ENCODE measurements at places on chromosomes 2 and 18. TPM values are rescaled to one million over a fixed set of nuclear protein-coding genes. Genes with fewer than 3 reads are reported as not detected.

DNA sequence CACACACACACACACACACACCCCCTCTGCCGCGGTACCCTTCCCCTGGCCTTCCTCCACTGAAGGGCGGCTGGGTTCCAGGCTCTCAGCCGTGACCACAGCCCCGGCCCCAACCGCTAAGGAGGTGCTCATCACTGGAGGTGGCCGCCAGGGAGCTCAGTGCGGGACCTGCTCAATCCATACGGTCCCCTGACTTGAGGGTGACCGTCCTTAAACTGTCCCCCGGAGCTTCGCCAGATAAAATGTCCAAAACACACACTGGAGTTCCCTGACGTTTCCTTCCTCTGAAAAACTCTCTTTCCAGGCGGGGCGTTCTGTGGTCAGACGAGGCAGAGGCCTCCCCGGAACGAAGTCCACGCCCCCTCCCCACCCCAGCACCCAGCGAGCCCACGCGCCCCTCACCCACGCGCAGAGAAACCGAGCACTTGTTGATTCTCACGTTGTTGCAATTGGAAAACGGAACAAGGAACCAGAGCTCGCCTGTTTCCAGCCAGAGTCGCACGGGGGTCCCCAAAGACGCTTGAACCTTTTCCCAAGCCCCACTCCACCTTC, 1.4 kb downstream of the MBP start:
- H3K4me1 ChIP-seq = peaks cover 28% of the 10 kb centered on the region
- no peaks in the 10 kb centered on the region for H3K36me3 ChIP-seq
- DNase-seq = no peak
- peak overlapping the region; percentile 71 for H3K4me3 ChIP-seq

DNA sequence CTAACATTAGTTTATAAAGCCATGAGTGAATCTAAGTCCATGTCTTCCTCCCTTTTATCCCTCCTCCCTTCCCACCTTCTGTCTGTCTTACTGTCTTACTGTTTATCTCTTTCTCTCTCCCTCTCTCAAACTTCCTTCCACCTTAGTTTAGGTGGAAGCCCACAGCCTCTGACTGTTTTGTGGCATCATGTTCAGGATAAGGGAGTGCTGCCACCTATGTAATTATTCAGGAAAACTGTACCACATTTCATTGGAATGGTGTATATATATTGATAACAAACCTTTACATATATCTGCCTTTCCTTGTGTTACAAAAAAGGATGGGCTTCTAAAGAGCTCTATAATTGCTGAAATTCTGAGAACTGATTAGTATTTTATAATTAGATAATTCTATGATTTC, 48.7 kb downstream of the NETO1 start:
- H3K4me1 ChIP-seq = no peaks in the 10 kb centered on the region
- H3K4me3 ChIP-seq = no peak overlapping the region
- no peaks in the 10 kb centered on the region for H3K36me3 ChIP-seq
- no peaks in the 10 kb centered on the region for H3K27me3 ChIP-seq

GRCh38 chr18:70279470-70279869, 9.4 kb upstream of the SOCS6 start:
- no peaks in the 10 kb centered on the region for H3K27me3 ChIP-seq
- peaks cover 7% of the 10 kb centered on the region for H3K36me3 ChIP-seq
- DNase-seq = no peak
- no peak overlapping the region for H3K4me3 ChIP-seq
- H3K27ac ChIP-seq = peak overlapping the region; percentile 66

DNA sequence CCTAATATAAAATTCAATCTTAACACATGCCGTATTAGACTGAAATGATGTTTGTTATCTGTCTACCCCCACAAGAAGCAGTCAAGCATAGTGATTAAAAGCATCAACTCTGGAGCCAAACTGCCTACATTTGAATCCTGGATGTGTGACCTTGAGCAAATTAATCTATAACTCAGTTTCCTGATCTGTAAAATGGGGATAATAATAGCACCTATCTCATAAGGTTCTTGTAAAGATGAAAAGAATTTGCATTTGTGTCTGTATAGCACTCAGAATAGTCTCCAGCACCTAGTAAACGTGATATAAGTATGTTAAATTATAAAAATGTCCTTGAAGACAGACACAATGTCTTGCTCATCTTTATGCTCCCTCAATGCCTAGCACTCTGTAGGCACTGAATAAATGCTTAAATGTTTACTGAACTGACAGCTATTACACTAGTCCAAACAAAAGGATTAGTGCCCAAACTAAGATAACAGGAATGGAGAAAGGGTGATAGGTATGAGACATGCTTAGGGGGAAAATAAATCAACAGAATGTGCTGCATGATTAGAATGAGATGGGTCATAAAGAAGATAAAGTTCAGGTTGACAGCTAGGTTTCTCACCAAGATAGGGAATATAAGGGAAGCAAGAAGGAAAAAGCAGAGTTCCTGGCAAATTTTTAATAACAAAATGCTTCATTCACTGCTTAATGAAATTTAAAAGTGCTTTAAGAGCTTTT, 180.6 kb downstream of the ATAD2B start:
- no peak overlapping the region for H3K27ac ChIP-seq
- no peaks in the 10 kb centered on the region for H3K27me3 ChIP-seq
- no peak for DNase-seq
- no peak overlapping the region for H3K4me3 ChIP-seq
- H3K4me1 ChIP-seq = no peaks in the 10 kb centered on the region

GRCh38 chr2:138841459-138841858, 61.3 kb upstream of the NXPH2 start:
- no peak overlapping the region for H3K4me3 ChIP-seq
- no peaks in the 10 kb centered on the region for H3K36me3 ChIP-seq
- H3K4me1 ChIP-seq = no peaks in the 10 kb centered on the region
- H3K27ac ChIP-seq = no peak overlapping the region

- H3K4me1 ChIP-seq = no peaks in the 10 kb centered on the region
- no peaks in the 10 kb centered on the region for H3K27me3 ChIP-seq
- no peak overlapping the region for H3K4me3 ChIP-seq
- no peaks in the 10 kb centered on the region for H3K36me3 ChIP-seq
- no peak for DNase-seq
- no peak overlapping the region for H3K27ac ChIP-seq
Measured at GRCh38 chr2:69211048-69211447, 176.0 kb downstream of the GFPT1 start.

DNA sequence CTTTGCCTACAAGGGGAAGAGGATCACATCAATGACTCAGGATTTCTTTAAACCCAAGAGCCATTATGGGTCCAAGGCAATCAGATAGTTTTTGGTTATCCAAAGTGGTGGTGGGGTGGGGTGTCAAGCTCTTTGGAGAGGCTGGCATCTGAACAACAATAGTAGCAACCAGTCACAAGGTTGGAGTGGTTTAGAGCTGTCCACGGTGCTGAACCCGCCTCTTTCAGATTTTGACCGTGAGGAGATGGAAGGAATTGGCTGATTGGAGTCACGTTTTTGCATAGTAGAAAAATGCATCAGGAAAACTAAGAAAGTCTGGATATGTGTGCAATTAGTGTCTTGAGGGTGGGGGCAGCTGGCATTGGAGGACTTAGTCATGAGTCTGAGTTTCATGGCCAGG, 159.9 kb downstream of the LOXHD1 start:
- H3K27me3 ChIP-seq = peaks cover 30% of the 10 kb centered on the region
- no peak overlapping the region for H3K27ac ChIP-seq
- no peaks in the 10 kb centered on the region for H3K36me3 ChIP-seq
- H3K4me3 ChIP-seq = no peak overlapping the region
- H3K4me1 ChIP-seq = no peaks in the 10 kb centered on the region

DNA sequence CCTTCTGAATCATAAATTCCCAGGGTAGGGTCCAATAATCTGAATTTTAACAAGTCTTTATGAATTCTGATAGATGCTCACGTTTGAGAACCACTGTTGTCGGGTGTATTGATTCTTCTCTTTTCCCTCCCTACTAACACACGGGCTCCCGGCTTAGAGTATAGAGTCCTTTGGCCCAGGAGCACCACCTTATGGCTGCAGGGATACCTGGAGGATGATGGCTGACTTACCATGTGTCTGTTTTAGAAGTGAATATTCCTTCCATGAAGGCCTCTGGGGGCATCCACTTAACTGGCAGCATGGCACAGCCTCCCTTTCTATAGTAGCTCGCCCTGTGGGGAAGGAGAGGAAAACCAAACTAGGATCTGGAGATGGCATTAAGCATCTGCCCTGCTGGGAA, 91.7 kb downstream of the CLIP4 start:
- no peak overlapping the region for H3K4me3 ChIP-seq
- H3K4me1 ChIP-seq = no peaks in the 10 kb centered on the region
- H3K27ac ChIP-seq = no peak overlapping the region
- no peaks in the 10 kb centered on the region for H3K27me3 ChIP-seq

DNA sequence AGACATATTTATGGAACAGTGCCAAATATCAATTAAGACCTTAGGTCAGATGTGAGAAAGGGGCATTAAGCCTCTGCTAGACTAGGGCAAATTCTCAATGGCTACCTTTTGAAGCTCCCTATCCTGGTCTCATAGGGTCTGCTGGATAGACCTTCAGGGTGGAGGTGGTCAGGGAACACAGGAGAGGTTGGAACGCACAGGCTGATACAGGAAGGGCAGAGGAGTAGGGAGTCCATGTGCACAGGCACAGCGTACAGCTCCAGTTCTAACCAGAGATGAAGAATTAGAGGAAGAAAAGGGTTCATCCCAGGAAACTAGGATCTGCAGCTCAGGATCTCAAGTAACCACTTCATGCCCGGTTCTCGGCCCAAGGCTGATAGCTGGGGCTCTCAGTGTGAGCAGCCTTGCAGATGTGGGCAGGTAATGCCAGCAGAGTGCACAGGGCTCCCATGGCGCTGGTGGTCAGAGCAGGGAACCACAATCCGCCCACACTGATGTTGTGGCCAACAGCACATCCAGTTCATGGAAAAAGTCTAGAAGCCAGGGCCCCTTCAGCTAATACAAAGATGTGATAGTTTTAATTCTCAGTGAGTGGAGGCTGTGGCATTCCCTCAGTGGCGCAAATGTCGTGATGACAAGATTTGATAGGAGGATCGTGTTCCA, 3.4 kb upstream of the EVA1A start:
- peaks cover 4% of the 10 kb centered on the region for H3K4me1 ChIP-seq
- no peak overlapping the region for H3K27ac ChIP-seq
- DNase-seq = no peak

GRCh38 chr2:189608170-189608569, 27.6 kb upstream of the SLC40A1 start:
- no peaks in the 10 kb centered on the region for H3K36me3 ChIP-seq
- no peak overlapping the region for H3K4me3 ChIP-seq
- H3K27me3 ChIP-seq = no peaks in the 10 kb centered on the region
- no peak for DNase-seq
- H3K27ac ChIP-seq = no peak overlapping the region

DNA sequence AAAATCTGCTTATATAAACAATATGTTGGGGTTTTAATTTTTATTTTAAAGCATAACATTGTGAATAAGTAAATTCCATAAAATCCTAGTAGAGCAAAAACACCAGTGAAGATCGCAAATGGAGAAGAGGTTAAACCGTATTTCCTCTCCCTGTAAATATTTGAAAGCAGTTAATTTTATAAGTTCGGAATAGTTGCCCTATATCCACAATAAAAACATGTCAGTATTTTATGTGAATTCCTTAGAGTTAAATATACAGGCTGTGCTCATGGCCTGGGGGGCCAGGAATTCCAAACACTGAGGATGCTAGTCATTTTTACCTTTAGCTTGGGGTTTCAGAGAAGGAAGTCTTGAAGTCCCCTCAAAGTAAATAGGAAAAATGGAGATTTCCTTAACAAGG, 135.0 kb downstream of the FIGN start:
- H3K4me3 ChIP-seq = no peak overlapping the region
- no peaks in the 10 kb centered on the region for H3K4me1 ChIP-seq
- H3K27me3 ChIP-seq = peaks cover 53% of the 10 kb centered on the region
- H3K36me3 ChIP-seq = no peaks in the 10 kb centered on the region
- H3K27ac ChIP-seq = no peak overlapping the region

DNA sequence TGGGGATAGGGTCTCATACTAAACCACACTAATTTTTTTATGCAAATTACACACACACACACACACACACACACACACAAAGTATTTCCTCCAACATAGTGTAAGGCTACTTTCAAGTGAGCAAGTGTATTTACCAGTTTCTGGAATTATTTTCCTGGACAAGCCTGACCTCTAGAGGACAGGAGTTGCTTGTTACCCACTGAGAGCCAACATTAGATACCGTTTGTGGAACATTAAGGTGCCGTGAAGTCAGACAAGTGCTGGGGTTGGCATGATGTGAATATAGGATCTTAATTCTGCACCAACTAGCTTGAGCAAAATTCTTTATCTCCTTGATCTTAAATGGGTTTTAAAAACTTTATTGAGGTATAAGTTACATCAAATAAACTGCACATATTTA, 39.3 kb upstream of the SERPINB2 start:
- no peak overlapping the region for H3K27ac ChIP-seq
- H3K36me3 ChIP-seq = no peaks in the 10 kb centered on the region
- no peaks in the 10 kb centered on the region for H3K27me3 ChIP-seq
- peak; percentile 66 for DNase-seq

DNA sequence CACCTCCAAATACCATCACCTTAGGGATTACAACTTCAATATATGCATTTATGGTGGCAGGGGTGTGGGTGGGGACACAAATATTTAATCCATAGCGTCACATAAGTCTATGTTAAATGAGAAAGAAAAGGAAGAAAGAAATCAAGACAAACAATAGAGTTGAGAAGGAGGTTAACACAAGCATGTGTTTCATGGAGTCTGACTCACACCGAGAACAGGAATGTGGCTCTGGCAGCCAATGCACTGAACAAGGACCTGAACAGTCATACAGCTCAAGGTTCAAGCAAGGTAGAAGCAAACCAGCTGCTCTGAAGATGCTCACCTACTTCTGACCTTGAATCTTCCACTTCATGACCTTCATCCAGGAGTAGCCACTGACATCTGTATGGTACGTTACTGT, 36.2 kb upstream of the LPIN1 start:
- no peak overlapping the region for H3K4me3 ChIP-seq
- no peak for DNase-seq
- H3K4me1 ChIP-seq = no peaks in the 10 kb centered on the region
- no peaks in the 10 kb centered on the region for H3K27me3 ChIP-seq
- H3K36me3 ChIP-seq = no peaks in the 10 kb centered on the region

DNA sequence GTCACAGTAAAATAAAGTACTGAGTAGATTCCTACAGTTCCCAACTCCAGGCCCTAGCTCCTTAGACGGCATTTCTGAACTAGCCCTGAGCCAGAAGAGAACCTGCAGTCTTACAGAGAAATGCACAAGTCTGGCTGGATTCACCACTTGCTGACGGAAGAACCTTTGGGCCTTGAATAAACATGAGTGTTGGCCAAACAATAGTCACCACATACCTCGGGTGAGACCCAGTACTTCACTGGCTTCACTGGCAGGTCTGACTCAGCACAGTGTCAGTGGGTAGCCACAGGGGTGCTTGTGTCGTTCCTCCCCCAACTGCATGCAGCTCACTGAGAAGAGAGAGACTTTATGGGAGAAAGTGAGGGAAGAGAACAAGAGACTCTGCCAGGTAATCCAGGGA, 88.9 kb downstream of the TMEM185B start:
- no peaks in the 10 kb centered on the region for H3K27me3 ChIP-seq
- DNase-seq = peak; percentile 37
- no peak overlapping the region for H3K4me3 ChIP-seq

GRCh38 chr2:236250286-236250685, 13.9 kb downstream of the ASB18 start:
- H3K27me3 ChIP-seq = no peaks in the 10 kb centered on the region
- H3K4me1 ChIP-seq = no peaks in the 10 kb centered on the region
- no peak for DNase-seq
- no peaks in the 10 kb centered on the region for H3K36me3 ChIP-seq
- no peak overlapping the region for H3K4me3 ChIP-seq

Gene CROCC2
- not detected for total RNA-seq

Gene KRTCAP3
- total RNA-seq = 65.7 TPM

Gene ANKRD62
- total RNA-seq = 0.34 TPM

Gene LAMA3
- 5.6 TPM for total RNA-seq

Gene IL36A
- not detected for total RNA-seq

Gene RTTN
- 41.2 TPM for total RNA-seq
